ENCODE measurements at places on chromosomes 12 and 14.
A peak's percentile ranks its signal among the peaks of the same experiment; 100 is the strongest.

- DNase-seq: peak; percentile 15
Measured at GRCh38 chr12:63103494-63104131, 47.4 kb downstream of the AVPR1A start.

DNA sequence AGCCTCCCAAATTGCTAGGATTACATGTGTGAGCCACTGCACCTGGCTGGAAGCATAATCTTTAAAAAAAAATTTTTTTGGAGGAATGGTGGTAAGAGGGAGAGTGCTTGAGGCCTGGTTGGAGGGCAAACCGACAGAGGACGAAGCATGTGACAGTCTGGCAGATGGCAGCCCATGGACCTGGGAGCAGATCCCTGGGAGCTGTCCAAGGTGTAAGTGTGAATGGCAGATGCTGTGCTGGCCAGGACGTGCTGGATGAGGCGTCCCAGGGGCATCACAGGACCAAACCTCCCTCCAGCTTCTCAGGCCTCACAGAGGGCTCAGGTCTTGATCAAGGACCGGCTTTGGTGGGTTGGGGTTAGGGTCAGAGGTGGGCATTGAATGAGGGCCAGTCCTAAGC, 128.4 kb upstream of the NCOR2 start:
- DNase-seq: no peak

- DNase-seq: peak; percentile 20
Measured at GRCh38 chr12:29782285-29782870, 1.4 kb downstream of the TMTC1 start.

DNA sequence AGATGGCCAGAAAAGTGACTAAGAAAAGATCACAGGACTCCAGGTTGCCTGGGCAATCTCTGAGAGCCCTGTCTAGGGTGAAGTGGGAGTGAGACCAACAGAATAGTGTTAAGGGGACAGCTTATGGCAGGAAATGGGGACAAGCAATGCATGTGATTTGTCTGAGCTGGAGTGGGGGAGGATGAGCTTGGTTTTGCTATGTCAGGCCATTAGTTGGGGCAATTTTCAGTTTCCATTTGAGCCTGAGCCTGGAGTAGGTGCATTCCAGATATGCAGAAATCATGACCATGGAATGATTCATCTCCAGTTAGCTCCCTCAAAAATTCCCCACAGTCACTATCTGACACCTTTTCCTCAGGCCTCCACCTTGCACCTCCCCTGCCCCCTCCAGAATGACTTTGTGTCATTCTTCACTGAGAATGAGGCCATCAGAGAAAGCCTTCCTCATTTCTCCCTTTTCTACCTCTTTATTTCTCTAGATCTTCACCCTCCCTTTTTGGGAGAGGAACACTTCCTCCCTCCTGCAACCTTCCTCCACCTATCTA, 150.9 kb upstream of the PLEKHG7 start:
- DNase-seq: no peak

- peak; percentile 18 for DNase-seq
Measured at GRCh38 chr14:49861699-49862088, 9.1 kb upstream of the NEMF start.

- DNase-seq: no peak
Measured at GRCh38 chr14:100322138-100322957, 791 bp upstream of the SLC25A47 start.

DNA sequence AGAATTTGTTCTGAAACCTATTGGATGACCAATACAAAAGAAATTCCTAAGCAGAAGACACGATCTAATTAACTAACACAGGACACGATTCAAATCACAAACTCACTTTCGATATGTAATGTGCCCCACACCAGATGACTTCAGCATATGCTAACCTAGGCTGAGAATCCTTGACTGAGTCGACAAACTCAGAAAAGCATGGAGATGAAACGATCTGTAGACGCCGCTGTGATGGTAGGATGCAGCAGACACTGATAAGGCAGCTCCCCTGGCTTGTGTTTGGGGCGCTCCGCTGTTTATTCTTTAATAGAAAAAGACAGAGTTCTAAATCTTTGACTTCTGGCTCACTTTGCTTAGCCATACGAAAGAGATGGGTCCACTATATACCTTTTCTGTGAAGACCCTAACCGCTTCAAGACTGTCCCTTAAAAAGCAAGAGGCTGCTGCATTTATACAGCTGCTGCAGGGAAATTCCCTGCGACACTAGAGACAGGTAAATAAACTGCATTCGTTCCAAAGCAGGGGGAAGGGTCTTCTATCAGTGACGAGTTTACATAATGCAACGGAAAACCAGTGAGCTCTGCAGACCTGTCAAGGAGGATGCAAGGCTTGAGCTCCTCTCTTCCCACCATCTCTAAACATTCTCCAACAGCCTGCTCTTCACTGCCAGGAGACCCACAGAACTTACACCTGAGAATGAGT, 929 bp downstream of the CHD8 start:
- peak; percentile 4 for DNase-seq

DNA sequence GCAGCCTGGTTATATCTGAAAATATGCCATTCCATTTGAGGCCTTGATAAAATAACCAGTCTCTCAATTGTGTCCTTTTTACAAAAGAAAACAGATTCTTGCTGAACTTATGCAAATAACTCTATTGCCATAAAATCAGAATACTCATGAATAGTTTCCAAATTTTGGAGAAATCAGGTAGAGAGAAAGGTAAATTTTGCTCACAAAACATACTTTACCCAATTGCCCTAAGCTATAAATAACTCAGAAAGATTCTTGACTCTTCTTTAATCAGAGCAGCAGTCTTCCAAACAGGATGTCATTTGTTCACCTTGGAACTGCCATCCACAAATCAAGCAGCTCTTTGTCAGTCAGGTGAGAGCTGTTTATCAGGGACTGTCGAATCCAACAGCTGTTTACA, 12.6 kb downstream of the ZNF26 start:
- DNase-seq: no peak

DNA sequence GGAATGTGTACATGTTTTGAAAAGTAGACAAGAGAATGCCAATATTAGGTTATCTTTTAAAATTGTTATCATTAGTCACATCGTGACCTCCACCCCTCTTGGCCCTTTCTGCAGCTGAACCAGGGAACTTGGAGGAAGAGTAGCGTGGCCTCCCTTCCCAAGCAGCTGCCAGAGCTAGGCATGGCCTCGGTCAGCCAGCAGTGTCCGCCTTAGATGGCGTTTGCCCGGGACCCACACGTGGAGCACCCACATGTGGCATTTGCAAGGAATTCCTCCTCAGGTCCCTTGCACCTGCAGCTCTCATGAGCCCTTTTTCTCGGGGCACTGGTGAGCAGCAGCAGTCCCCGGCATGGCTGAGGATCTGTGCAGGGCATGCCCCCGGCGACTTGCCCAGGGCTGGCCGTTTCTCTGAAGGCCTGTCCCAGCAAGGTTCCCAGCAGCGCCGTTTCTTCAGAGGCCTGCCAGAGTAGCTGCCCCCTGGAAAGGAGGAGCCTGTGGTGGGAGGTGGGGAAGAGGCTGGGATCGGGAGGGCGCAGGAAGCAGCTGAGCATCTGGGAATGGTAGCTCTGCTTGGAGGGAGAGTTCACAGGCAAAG, 10.8 kb downstream of the JDP2 start:
- DNase-seq: no peak

DNA sequence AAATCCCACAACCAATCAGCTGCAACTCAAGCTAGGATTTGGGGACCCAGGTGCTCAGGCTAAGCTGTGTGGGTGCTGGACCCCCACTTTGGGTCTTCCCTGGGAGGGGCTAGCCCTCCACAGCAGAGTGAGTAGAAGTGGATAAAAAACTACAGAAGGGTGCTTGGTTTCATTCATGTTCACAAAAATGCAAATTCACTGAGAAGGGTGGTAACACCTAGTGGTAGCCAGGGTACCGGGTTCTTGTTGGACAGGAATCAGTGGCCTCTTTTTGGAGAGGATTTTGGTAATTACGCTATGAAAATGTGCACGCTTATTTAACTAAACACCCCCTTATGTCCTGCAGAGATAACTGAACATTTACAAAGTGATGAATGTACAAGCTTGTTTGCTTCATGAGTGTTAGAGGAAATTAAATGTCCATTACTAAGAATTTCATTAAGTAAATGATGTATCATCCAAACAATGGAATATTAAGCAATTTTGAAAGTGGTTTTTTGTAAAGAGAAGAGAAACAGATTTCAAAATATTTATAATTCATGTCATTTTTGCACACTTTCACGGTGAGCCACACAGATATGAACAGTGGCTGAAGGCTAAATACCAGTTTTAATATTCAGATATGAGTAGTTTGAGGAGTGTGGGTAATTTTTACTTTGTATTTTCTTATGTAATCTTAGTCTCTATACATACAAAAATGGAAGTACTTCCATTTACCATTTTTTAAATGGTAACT, 78.3 kb downstream of the DDX51 start:
- no peak for DNase-seq

DNA sequence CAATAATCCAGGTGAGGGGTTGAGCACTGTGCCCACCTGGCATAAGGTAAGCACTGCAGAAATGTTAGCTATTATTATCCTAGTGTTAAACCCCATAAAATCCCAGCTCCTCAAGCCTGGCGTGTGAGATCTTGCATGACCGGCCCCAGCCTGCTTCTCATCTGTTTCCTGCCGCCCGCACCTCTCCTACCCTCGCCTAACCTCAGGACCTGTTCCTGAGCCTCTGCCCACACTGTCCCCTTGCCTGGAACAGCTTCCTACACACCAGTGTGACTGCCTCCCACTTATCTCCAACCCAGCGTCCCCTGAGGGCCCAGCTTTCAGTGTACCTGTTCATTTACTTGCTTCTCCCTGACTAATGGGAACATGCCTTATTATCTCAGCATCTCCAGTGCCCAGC, 24.7 kb downstream of the ISCA2 start:
- no peak for DNase-seq

GRCh38 chr14:20798318-20798717, 4.3 kb downstream of the RNASE1 start:
- DNase-seq: no peak

DNA sequence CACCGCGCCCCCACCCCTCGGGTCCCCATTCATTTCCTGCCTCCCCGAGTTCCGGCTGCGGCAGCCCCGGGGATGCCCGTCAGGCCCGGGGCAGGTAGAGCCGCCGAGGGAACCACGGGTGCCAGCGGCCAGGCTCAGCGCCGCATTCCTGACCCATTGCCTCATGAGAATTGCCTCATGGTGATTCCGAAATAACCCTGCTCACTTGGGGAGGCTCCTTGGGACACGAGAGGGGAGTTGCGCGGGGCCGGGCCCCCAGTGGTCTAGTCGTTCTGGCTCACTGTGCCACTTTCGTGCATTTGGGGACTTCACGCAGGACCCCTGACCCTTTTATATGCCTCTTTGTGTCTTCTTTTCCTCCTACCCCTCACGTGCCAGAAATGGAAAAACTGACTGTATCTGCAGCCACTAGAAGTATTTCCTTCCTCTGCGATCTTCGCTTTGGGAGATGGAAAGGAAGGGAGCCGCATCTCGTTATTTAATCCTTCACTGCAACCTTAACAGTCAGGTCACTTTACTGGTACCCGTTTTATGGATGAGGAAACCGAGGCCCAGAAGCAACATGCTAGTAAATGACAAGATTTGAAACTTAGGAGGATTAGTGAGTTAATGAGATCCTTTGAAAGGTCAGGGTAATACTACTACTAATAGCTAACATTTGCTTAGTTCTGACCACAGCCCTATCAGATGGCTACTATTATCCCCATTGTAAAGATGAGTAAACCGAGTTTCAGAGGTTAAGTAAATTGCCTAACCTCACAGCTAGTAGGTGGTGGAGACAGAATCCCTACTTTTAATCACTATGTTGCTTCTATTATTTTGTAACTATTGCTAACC, 768 bp downstream of the PTPN11 start:
- peak; percentile 11 for DNase-seq

DNA sequence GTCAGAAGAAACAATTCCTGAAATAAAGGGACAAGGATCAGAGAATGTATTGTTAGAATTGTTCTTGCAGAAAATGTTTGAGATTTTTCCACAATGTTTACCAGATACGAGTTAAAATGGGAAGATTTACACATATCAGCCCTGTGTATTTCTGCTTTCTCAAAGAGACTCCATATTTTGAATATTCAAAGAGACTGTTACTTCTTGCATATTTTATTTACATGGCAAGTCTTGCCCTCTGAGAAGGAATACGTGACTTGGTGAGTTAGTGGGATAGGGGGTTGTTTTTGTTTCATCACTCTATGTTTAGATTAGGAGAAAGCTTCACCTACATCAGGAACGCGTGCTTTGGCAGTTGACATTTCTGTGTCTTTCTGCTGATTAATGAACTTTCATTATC, 56.1 kb upstream of the ZDHHC17 start:
- no peak for DNase-seq

- no peak for DNase-seq
Measured at GRCh38 chr12:68904351-68904962, 28.5 kb downstream of the CPM start.

- no peak for DNase-seq
Measured at GRCh38 chr12:111467092-111467856, 61.6 kb downstream of the SH2B3 start.

- DNase-seq: no peak
Measured at GRCh38 chr14:91284146-91284790, 39.8 kb upstream of the GPR68 start.

DNA sequence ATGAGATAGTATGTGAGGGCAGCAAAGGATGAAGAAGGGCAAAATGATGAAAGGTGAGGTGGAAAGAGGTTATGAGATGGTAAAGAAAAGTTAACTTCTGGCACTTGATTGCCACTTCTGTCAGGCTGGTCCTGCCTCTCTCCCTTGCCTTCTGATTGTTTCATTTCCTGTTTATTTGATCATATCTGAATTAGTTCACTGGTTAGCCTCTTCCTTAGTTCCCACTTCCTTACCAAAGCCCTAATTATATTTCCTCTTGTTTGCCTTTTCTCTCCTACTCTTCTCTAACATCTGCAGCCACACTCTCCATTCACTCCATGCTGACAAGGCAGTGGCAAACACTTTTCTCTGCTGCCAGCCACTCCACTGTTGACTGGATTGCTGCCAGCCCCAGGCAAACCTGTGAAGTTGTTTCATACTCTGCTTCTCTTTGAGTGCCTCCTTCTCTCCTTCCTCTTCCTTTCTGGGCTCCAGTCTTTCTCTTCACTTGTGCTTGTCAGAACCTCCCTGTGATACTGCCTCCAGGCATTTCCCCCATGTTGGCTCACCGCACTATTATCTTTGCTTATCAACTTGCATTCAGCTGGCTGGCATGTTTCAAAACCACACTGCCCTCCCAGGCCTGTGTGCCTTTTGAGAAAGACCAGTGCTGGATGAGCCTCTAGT, 8.1 kb downstream of the PNP start:
- DNase-seq: no peak

GRCh38 chr14:49134940-49135339, 451.2 kb downstream of the RPS29 start:
- no peak for DNase-seq

DNA sequence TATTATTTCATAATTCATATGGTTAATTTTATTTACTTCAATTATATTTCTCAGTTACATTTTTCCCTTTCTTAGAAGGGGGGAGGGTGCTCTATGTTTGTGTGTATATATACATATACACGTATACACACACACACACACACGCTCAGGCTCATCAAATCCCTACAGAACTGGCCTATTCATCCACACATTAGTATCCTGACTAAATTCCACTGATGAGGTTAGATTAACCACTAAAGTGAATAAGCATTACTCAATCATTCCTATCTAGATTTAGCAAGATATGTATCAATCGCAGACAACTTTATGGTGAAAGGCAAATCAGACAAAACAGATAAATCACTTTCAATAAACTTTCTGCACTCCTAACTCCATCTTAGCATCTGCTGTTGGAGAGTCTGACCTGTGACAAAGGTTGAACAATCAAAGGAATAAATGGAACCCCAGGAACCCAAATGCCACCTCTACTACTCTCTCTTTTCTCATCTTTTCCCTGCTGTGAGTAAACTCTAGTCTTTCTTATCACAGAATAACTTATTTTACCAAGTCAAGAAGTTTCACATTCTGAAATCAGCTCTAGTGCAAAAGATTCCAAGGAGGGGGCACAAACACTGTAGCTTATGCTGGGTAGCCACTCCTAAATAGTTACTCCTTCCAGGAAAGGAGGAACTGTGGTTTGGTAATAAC, 67.6 kb downstream of the RALGAPA1 start:
- DNase-seq: no peak

Measured in NCI-H2107 (cell line).